Activated naive CD4-positive, alpha-beta T cell treated with anti-CD3 and anti-CD28 coated beads for 36 hours (primary cell): ENCODE measurements at places on chromosomes 6 and 20. TPM values are rescaled to one million over a fixed set of nuclear protein-coding genes. Genes with fewer than 3 reads are reported as not detected.

Gene NR2E1
- not detected for total RNA-seq

Gene GSTA2
- not detected for total RNA-seq

Gene LINC00237
- not detected for total RNA-seq

Gene COL21A1
- not detected for total RNA-seq

Gene HCK
- total RNA-seq: not detected

Gene GLYATL3
- not detected for total RNA-seq

Gene OR2J3
- total RNA-seq: not detected

Gene AHCY
- total RNA-seq: 258 TPM

Gene SSR1
- total RNA-seq: 116 TPM

Gene SNAI1
- total RNA-seq: 0.31 TPM

Gene PNLDC1
- total RNA-seq: 0.40 TPM

DNA sequence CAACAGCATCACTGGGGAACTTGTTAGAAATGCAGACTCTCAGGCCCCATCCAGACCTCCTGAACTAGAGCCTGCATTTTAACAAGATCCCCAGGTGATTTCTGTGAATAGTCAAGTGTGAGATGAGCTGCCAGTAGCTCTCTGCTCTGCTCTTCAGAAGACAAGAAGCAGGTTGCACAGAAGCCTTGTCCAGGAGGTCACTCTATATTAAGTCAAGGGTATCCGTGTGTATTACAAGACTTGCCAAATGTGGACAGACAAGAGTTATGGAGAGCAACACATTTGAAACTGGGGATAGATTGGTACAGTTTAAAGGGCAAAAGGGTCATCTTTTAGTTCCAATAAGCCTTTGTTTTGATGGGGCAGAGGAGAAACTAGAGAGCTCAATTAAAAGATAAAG lies 23.2 kb upstream of the RIN2 start:
- peaks cover 10% of the 10 kb centered on the region for H3K27me3 ChIP-seq
- H3K27ac ChIP-seq: no peak overlapping the region
- no peak overlapping the region for H3K4me3 ChIP-seq
- no peaks in the 10 kb centered on the region for H3K36me3 ChIP-seq
- no peak for DNase-seq
- H3K4me1 ChIP-seq: peaks cover 16% of the 10 kb centered on the region

DNA sequence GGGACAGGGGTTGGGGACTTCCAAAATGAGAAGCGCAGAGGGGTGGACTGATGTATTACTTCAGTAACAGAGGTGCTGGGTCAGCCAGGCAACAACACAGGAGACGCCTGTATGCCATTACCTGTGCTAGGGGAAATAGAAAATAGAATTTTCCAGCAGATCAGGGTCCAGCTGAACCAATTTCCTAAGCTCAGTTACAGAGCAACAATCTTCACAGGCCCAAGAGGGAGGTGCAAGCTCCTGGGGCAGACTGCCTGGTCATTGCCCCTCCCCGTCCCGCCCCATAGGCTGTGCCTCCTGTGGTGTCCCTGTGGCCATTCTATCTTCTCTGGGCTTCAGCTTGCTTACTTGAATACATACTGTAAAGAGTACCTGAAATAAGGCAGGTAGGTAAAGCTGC lies 3.7 kb downstream of the KCNK5 start:
- peaks cover 35% of the 10 kb centered on the region for H3K36me3 ChIP-seq
- peak overlapping the region; percentile 87 for H3K4me3 ChIP-seq
- H3K27me3 ChIP-seq: peaks cover 1% of the 10 kb centered on the region
- H3K27ac ChIP-seq: peak overlapping the region; percentile 91

GRCh38 chr6:18185624-18186023 lies 30.4 kb downstream of the KDM1B start:
- H3K4me1 ChIP-seq: peaks cover 5% of the 10 kb centered on the region
- H3K27me3 ChIP-seq: no peaks in the 10 kb centered on the region
- peaks cover 34% of the 10 kb centered on the region for H3K36me3 ChIP-seq
- no peak overlapping the region for H3K27ac ChIP-seq
- no peak for DNase-seq

DNA sequence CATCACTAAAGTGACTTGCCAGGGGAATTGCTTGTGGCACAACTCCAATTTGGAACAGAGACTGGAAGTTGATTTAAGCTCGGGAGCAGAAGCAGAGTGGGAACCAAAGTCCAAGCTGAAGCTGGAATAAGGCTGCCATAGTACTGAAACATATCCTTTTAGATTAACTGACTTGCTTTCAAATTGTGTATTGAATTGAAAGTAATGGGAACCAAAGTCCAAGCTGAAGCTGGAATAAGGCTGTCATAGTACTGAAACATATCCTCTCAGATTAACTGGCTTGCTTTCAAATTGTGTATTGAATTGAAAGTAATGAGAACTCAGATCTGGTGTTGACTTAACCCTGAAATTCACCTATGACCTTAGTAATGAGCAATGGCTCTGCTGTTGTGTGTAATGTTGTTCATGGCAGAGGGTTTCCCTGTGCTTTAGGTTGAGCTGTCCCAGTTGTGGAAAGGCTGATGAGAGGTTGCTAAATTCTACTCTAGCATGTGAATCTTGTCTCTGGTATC lies 40.2 kb downstream of the CENPW start:
- no peak overlapping the region for H3K4me3 ChIP-seq
- no peaks in the 10 kb centered on the region for H3K36me3 ChIP-seq
- no peak overlapping the region for H3K27ac ChIP-seq

DNA sequence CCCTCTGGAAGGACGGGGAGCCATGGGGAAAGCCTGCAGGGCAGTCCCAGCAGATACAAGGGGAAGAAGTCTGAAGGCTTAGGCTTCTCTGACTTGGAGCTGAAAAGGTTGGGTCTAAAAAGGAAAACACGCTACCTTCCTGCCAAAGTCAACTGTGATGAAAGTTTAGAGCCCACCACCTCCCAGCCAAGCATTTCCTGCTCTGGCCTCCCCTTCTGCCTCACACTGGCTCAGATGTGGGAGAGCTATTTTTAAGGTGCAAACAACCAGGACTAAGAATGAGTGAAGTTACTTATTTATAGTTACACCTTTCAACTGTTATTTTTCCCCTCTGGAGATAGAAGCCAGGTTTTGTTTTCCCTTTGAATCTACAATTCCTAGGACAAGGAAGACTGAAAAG lies 21.2 kb downstream of the NEDD9 start:
- H3K27ac ChIP-seq: no peak overlapping the region
- no peak overlapping the region for H3K4me3 ChIP-seq

GRCh38 chr6:95785785-95786184 lies 208.4 kb downstream of the MANEA start:
- H3K27ac ChIP-seq: no peak overlapping the region
- H3K27me3 ChIP-seq: no peaks in the 10 kb centered on the region
- no peak for DNase-seq
- H3K4me1 ChIP-seq: no peaks in the 10 kb centered on the region

- no peak overlapping the region for H3K4me3 ChIP-seq
- no peak for DNase-seq
- no peaks in the 10 kb centered on the region for H3K36me3 ChIP-seq
- H3K4me1 ChIP-seq: peaks cover 2% of the 10 kb centered on the region
- no peaks in the 10 kb centered on the region for H3K27me3 ChIP-seq
Observed at GRCh38 chr6:5764401-5764955, 242.2 kb downstream of the NRN1 start.

DNA sequence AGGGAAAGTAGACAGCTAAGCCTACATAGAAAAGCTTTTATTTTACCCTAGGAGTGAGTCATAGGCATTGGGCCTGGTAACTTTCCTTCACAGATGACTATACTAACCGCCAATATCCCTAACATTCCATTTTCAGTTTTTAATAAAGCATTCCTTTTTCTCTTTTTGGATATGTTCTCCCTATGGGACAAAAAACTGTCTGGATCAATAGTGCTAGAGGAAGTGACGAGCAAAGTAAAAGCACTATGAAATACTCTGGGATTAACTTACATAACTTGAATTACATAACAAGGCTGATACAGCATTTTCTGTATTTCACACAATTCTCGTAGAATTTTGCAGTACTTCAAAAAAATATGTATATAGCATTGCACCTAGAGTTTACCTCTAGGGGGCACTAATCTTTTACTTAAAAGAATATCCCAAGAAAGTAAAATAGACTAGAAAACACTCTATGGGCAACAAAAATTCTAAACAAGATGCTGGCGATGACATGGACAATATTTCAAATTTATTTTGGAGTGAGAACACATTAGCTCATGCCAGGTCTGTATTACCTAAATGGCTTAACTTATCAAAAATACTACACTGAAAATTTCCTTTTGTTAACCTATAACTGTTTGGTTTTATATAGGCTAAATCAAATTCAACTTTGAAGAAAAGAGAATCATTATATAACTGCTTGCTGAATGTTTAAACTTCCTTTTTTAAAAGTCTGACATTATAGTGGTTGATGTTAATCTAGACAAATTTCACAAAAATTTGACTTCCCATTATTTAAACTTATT lies 66.3 kb upstream of the DST start:
- no peak for DNase-seq
- no peak overlapping the region for H3K4me3 ChIP-seq
- no peak overlapping the region for H3K27ac ChIP-seq
- H3K36me3 ChIP-seq: no peaks in the 10 kb centered on the region
- peaks cover 5% of the 10 kb centered on the region for H3K27me3 ChIP-seq

- no peak overlapping the region for H3K27ac ChIP-seq
- H3K4me3 ChIP-seq: no peak overlapping the region
- no peaks in the 10 kb centered on the region for H3K36me3 ChIP-seq
- H3K27me3 ChIP-seq: no peaks in the 10 kb centered on the region
Observed at GRCh38 chr20:3133155-3133554, 26.5 kb downstream of the FASTKD5 start.

- H3K27me3 ChIP-seq: peaks cover 26% of the 10 kb centered on the region
- no peak overlapping the region for H3K4me3 ChIP-seq
- H3K4me1 ChIP-seq: no peaks in the 10 kb centered on the region
- H3K27ac ChIP-seq: no peak overlapping the region
- no peaks in the 10 kb centered on the region for H3K36me3 ChIP-seq
Observed at GRCh38 chr6:83429857-83430610, 817 bp downstream of the ME1 start.

DNA sequence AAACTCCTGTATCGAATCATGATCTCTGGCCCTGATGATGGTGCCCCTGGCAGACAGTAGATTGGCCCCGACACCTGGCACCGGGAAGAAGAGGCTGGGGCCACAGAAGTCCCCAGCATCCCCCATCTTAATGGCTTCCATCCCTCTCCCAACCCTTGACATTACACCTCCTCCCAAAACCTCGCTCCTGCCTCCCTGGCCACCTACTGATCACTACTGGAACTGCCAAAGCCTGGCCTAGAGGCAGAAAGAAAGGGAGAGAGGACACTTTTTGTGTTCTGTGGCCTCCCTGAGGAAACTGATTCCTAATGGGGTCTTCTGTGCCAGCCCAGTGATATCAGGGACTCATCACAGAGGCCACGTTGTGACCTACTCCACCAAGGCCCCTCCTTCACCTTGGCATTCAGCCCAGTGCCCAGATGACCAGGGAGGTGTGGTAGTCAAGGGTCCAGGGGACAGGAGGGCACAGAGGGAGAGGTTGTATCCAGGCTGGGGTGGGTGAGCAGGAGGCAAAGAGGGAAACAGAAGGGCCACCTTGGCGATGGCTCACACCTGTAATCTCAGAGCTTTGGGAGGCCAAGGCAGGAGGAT lies 6.1 kb downstream of the C20orf173 start:
- DNase-seq: peak; percentile 41
- no peaks in the 10 kb centered on the region for H3K27me3 ChIP-seq
- no peaks in the 10 kb centered on the region for H3K36me3 ChIP-seq
- no peak overlapping the region for H3K4me3 ChIP-seq
- H3K27ac ChIP-seq: no peak overlapping the region
- H3K4me1 ChIP-seq: no peaks in the 10 kb centered on the region

DNA sequence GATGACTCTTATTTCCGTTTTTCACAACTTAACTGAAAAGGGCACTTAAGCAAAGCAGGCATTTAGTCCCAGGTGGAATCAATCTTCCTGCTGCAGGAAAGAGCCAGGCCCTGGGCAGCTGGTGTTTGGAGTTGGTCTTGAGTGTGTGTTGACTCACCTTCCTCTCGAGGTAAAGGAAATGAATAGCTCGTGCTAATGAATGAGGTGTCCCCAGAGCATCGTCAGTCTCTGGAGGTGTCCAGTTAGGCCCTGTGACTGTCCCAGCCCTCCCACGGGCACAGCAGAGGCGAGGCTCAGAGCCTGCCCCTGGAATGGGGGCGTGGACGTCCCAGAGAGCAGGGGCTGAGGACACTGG lies 277.7 kb downstream of the NRN1 start:
- H3K27ac ChIP-seq: no peak overlapping the region
- H3K4me1 ChIP-seq: no peaks in the 10 kb centered on the region
- no peak overlapping the region for H3K4me3 ChIP-seq
- no peaks in the 10 kb centered on the region for H3K27me3 ChIP-seq

DNA sequence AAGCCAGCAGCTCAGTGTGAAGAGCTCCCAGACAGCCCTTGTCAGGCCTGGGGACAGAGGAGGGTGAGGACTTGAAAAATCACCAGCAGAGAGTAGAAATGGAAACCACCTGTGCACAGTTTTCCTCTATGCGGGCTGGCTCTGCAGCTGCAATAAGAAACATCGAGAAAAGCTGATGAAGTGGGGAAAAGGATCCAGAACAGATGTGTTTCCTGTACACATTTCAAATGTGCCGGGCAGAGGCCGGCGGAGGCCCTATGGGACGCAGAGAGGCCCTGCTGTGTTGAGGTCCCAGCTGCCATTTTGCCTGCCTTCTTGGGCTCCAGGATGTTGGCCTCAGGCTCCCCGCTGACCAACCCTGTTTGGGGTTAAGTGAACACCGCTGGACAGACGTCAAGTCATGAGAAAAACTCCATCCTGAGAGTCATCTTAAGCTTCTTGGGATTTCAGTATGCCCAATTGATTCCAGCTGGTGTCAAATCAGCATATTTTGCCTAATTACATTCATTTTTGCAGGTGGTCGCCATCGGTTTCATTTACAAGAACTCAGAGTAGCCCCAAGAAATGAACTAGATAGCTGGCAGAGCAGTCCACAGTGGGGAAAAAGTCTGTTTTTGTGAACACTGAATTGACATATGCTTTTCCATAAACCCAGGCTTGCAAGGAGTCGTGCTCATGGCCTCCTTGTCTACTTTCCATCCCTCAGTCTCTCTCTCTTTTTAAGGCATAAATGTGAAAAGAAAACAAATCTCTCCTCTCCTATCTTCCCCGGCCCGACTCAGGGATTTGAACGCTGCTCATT lies 150.4 kb upstream of the PHACTR3 start:
- H3K4me3 ChIP-seq: no peak overlapping the region
- no peaks in the 10 kb centered on the region for H3K36me3 ChIP-seq
- no peaks in the 10 kb centered on the region for H3K4me1 ChIP-seq

DNA sequence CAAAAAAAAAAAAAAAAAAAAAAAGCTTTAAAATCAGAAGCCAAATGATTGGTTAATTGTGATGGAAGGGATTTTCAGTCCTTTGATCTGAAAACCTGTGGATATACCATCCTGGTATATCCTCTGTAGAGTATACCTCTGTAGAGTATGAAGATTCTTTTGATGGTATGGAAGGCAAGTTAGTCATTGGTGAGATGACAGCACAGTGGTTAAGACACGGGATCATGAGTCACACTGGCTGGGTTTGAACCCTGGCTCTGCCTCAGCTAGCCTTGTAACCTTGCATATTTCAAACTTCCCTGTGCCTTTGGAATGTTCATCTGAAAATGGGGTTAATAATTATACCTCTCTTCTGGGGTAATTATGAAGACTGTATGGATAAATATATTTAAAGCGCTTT lies 179.3 kb downstream of the CARMIL1 start:
- H3K36me3 ChIP-seq: no peaks in the 10 kb centered on the region
- H3K27me3 ChIP-seq: no peaks in the 10 kb centered on the region
- H3K27ac ChIP-seq: no peak overlapping the region
- H3K4me1 ChIP-seq: no peaks in the 10 kb centered on the region
- H3K4me3 ChIP-seq: no peak overlapping the region

GRCh38 chr6:111724505-111724904 lies 118.8 kb upstream of the TRAF3IP2 start:
- H3K4me1 ChIP-seq: peaks cover 81% of the 10 kb centered on the region
- no peaks in the 10 kb centered on the region for H3K27me3 ChIP-seq
- peak overlapping the region; percentile 0 for H3K4me3 ChIP-seq
- peak overlapping the region; percentile 77 for H3K27ac ChIP-seq
- DNase-seq: peak; percentile 33
